T-helper 17 cell (primary cell): ENCODE measurements at places on chromosomes 6 and 20.

GRCh38 chr20:47914792-47915191 lies 129.5 kb upstream of the SULF2 start:
- DNase-seq = no peak

DNA sequence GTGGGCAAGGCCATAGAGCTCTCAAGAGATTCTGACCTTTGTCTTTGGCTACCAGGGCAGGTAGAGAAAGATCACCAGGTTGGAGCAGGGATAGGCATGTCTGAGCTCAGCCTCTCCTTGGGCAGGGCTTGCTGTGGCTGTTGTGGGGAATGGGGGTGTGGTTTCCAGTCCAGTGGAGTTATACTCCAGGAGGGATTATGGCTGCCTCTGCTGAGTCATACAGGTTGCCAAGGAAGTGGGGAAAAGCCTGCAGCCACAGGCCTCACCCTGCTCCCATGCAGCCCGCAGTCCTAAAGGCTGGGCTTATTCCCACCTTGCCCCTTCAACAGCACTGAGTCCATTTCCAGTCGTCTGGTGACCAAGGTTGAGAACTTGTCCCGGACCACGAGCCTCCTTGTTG lies 21.9 kb downstream of the MEP1A start:
- no peak for DNase-seq

- no peak for DNase-seq
Observed at GRCh38 chr6:14062345-14063029, 55.1 kb upstream of the CD83 start.

GRCh38 chr20:41478026-41478425 lies 111.4 kb upstream of the EMILIN3 start:
- no peak for DNase-seq

DNA sequence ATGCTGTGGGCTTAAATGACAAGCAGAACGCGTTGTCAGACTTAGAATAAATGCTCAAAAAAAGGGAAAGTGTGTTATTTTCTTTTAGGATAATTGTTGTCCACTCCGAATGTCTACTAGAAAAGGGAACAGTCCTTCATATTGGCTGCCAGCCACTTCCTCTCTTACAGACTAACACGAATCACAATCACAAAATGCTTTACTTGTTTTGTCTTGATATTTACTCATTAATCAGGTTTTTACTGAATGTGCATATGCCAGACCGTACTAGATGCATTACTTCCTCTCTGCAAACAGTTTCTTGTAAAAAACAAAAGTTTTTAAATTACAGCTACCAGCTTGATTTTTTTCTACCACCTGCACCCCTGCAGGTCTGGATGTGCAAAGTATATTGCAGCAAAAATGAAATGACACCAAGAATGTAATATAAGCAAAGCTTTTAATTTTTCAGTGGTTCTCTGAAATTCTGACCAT lies 821 bp downstream of the DHX35 start:
- DNase-seq = no peak

- no peak for DNase-seq
Observed at GRCh38 chr20:32385541-32385940, 27.4 kb downstream of the ASXL1 start.

DNA sequence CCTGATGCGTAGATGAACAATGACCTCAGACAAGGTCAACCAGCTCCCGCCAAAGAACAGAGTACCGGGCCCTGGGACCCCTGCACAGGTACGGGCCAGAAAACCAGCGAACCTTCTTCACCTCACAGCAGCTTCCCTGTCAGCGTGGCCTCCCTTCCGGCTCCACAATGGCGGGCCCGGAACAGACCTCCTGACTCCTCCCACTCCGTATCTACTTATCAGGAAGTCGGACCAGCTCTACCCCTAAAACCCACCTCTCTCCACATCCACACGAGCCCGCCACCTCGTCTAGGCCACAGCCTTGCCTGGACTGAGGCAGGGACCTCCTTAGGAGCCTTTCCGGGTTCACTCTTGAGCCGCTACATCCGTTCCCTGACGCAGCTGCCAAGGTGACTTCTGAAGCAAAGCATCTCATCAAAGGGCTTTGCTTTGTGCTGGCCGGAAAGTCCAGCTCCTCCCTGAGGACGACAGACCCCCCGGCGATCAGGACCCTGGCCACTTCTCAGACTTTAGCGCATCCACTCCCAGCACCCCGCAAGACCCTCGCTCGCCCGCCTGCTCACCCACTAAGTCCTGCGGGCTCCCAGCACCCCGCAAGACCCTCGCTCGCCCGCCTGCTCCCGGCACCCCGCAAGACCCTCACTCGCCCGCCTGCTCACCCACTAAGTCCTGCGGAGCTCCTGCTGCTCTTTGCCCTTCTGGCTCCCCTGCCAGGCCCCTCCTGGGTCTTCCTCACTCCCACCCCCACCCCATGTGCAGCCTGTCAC lies 308.3 kb upstream of the FOXQ1 start:
- no peak for DNase-seq

DNA sequence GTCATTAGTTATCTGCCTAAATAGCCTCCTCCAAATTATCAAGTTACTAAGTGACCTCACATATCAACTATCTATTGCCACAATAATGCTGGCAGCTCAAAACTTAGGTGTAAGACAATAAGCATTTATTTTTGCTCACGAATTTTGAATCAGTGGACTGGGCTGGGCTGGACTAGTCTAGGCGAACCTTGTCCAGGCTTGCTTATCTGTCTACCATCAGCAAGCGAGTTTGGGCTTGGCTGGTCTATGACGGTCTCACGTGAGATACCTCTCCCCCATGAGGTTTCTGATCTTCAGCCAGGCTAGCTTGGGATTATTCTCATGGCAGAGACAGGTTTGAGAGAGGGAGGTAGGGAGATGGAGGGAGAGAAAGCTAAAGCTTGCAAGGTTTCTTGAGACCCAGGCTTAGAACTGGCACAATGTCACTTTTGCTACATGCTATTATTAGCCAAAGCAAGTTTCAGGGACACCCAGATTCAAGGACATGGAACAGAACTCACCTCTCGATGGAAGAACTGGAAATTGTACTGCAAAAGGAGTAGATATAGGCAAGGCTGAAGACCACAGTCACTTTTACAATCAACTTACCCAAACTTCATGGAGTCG lies 80.9 kb downstream of the WASF1 start:
- DNase-seq = no peak

DNA sequence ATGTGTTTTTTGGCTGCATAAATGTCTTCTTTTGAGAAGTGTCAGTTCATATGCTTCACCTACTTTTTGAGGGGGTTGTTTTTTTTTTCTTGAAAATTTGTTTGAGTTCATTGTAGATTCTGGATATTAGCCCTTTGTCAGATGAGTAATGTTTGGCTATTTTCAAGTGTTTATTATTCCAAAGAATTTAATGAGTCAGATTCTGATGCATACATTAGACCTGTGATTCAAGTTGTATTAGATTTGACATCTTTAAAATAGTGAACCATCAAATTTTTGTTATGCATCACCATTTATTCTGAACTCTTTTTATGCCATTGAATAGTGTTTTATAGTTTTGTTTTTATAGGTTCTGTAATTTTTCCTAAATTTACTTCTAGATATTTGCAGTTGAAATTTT lies 319.3 kb downstream of the PKHD1 start:
- no peak for DNase-seq

- DNase-seq = no peak
Observed at GRCh38 chr20:64038224-64038564, 2.2 kb downstream of the C20orf204 start.

DNA sequence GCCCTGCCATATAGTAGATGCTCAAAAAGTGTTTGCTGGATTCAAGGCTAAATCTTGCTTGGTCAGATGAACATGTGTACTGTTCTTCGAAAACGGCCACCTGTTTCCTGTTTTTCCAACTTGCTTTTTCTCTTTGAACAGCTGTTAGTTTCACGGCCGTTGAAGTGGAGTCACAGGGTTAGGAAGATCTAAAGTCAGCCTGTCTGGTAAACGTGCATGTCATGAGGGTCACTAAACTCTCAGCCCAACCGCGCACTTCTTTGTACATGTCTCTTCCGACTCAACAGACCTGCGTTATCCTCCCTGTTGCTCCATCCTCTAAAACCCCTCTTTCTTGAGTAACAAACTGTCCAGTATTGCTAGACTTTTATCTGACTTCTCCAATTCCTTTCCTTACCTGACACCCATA lies 93.2 kb upstream of the MAN1A1 start:
- no peak for DNase-seq

- no peak for DNase-seq
Observed at GRCh38 chr20:1376408-1377270, 16.2 kb downstream of the FKBP1A start.

GRCh38 chr6:106849120-106849519 lies 125.4 kb downstream of the CD24 start:
- DNase-seq = no peak

- DNase-seq = no peak
Observed at GRCh38 chr6:166419717-166420116, 37.0 kb upstream of the MPC1 start.

DNA sequence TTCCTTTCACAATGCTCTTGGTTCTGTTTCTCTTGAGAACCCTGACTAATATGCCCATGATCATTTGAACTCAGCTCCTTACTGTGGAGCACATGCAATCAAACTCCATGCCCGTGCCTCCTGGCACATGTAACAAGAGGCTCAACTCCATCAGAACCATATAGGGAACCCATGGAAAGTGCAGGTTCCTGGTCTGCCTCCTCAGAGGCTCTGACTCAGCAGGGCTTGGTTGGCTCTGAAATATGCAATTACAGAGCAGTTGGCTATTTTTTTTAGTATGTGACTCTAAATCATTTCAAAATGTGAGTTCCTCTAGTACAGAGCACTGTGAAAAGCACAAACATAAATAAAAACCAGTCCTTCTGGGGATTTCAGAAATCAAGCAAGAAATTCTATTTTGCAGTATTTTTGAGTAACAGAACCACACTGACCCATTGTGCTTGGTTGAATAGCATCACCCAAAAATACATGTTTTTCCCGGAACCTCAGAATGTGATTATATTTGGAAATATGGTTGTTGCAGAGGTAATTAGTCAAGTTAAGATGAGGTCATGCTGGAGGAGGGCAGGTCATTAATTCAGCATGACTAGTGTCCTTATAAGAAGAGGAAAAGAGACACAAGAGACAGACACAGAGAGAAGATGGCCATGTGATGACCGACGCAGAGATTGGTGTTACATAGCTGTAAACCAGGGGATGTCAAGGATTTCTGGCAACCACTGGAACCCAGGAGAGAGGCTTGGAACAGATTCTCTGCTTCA lies 13.2 kb upstream of the MAP3K4 start:
- DNase-seq = no peak

GRCh38 chr6:154403788-154404187 lies 47.2 kb upstream of the IPCEF1 start:
- no peak for DNase-seq

- no peak for DNase-seq
Observed at GRCh38 chr6:133748628-133749027, 140.3 kb upstream of the TCF21 start.

DNA sequence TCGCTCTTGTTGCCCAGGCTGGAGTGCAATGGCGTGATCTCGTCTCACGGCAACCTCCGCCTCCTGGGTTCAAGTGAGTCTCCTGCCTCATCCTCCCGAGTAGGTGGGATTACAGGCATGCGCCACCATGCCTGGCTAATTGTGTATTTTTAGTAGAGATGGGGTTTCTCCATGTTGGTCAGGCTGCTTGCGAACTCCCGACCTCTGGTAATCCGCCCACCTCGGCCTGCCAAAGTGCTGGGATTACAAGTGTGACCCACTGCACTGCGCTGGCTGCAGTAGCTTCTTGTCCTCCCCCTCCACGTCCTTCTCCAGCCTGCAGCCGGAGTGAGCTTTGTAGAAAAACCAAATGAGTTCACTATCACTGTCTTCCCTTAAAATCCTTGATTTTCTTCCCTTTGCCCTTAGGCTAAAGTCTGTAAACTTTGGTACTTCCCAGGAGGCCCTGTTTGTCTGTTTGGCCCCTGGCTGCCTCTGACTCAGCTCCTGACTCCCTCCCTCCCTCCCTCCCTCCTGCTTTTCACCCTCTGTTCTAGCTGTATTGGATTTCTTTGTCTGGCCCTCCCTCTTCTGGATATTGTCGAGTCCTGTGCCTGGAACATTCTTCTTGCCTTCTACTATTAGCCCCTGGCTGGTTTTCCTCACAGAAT lies 12.9 kb downstream of the PARD6B start:
- no peak for DNase-seq

- DNase-seq = peak; percentile 51
Observed at GRCh38 chr6:136753624-136754023, 38.7 kb downstream of the MAP3K5 start.
